ENCODE measurements at places on chromosomes 7 and 10.

DNA sequence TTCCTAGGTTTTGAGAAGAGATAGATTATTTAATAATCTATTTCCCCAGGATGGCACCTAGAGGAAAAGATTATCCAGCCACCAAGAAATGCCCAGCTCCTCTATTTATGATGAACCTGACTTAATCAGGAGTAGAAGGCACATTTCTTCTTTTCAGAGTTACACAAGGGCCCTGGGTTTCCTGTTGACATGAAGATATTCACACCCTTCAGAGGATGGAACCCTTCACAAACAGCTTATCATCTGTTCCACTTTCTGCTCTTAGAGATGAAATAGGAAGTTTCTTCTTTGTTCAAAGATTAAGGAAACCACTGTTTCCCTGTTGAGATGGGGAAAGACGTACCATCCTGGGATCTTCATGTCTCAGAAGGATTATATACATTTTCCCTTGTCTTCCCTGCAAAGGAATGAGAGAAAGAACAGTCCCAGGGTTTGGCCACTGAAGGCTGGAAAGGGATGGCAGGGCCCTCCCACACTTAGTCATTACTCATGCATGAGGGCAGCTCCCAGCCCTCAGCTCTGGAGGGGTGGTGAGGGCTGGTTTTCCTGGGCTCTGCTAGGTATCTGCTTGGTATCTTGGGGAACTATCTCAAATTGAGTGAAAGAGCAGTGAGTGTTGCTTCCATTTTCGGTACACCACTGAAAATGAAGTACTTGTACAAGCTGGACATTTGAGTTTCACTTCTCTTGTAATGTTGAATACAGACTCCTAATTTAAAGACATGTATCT lies 64.0 kb downstream of the MTPAP start:
- no peak for DNase-seq

DNA sequence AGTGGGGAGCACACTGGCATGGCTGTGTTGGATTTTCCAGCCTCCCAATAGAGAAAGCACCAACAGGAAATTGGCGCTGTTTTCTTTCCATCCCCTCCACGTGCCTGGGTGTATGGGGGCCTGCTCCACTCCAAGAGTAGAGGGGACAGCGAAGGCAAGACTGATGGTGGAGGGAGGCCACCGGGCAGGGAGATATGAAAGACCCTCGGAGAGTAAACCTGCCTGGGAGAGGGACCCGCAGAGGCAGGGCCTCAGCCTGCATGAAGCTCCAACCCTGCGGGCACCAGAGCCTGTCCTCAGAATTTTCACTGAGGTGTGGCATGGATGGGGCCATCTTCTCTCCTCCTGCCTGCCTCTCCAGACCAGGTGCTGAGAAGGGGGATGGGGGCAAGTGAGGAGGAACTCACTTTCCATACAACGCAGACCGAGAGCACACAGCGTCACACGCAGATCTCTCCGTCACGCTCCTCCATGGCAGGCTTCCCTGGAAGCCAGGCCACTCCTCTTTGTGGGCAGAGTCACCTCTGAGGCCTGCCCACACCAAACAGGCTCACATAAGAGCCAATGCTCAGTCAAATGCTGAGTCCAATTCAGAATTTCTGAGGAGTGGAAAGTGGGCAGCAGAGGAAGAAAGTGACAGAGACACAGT lies 18.8 kb downstream of the ANXA11 start:
- DNase-seq, result no peak

- DNase-seq, result peak; percentile 15
Observed at GRCh38 chr7:6446838-6447580, 745 bp downstream of the DAGLB start.

- no peak for DNase-seq
Observed at GRCh38 chr10:31345886-31346285, 26.9 kb downstream of the ZEB1 start.

DNA sequence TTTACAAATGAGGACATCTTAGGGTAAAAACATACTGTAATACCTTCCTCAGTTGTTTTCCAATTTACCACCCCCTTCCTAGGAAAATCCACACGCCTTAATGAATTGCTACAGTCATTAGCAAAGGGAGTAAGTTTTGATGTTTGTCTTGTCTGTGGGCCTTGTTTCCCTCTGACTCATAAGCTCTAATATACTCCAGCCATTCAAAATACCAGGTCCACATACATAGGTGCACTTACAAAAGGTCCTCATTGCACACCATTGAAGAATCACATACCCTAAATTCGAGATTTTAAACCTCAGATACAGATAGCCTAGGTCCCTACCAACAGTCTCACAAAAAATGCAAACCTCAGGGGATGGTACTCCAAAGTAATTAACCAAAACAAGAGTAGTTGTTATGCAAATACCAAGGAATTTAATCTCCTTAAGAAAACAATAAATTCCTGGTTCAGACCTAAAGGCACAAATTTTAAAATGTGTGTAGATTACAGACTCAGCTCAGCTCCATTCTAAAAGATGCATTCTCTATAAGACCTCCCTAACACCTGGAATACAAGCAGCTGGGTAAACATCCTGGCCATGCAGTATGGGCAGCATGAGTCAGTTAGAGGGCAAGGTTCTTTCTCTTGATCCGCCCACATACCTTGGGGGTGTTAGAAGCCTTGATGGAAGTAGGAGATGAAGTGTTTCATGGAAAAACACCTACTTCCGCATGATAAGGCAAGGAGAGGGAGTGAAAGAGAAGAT lies 3.0 kb upstream of the LIPK start:
- no peak for DNase-seq

GRCh38 chr10:32379318-32379949 lies 32.5 kb upstream of the EPC1 start:
- no peak for DNase-seq

DNA sequence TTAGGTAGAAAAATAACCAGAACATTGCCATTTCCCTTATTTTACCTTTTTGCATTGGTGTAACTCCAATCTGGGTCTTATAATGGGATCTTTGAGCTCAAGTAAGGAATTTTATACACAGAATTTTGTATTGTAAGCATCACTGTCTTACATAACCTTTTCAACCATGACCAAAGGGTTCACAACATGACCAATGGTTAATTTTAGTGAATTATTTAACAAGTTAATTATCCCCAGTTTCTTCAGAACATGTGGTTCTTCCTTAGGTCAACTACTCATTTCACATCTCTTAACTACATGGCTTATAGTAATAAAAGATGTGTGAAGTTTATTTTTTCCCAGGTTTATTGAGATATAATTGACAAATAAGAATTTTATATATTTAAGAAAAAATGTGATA lies 74.2 kb upstream of the RHOBTB1 start:
- no peak for DNase-seq

DNA sequence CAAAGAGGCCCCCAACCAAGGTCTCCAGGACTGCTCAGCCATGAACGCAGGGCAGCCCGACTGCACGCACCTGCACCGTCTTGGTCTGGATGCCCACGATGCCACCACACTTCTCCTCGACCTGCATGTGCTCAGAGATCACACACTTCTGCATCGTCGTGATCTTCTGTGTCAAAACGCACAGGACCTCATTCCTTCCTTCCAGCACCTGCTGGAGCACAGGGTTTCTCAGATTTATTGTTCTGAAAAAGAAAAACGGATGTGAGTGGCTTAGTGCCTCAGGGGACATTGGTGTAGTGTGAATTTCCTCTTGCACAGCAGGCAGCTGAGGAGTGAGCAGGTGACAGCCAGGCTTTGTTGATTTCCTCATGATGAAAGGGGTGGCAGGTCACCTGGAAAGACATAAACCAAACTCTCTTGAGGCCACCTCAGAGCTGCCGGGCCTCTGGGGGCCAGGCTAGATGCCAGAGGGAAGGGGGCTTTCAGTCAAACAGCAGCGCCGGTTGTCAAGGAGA lies 38.2 kb downstream of the GSDME start:
- no peak for DNase-seq

DNA sequence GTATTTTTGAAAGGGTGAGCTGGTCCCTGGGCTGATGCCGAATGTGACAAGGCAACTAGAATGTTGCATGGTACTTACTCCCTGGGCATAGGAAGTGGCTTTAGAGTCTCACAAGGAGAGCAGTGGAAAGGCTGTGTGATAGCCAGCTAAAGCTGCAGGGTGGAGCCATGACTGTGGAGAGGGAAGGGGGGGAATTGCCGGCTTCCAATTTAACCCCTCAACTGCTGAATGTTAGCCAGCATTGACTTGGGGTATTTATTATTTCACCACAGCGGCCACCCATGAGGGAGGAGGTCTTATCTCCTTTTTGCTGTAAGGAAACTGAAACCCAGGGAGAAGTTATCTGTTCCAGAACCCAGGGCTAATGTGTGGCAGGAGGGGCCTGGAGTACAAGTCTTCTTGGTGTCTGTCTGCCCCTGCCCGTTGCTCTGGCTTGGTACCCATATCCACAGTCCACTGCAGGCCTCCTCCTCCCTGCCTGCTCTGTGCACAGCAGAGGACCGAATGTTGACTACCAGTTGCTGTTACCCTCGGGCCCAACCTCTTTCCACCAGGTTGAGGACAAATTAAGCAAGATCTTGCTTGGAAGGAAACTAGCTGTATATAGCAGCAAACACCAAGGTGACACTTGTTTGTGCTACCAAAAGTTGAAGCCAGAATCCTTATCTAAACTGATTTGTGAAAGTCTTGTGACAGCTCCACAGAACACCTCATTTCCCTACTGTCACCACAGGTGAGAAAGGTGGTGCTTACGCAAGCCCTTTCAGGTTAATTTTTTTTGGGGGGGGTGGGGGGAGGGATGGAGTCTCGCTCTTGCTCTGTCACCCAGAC lies 37.6 kb downstream of the WBP1L start:
- DNase-seq, result no peak

GRCh38 chr7:159093351-159093971 lies 51.2 kb downstream of the VIPR2 start:
- no peak for DNase-seq

- no peak for DNase-seq
Observed at GRCh38 chr7:115208710-115209560, 287.0 kb downstream of the MDFIC start.

GRCh38 chr7:75993689-75994387 lies 557 bp downstream of the TMEM120A start:
- no peak for DNase-seq

DNA sequence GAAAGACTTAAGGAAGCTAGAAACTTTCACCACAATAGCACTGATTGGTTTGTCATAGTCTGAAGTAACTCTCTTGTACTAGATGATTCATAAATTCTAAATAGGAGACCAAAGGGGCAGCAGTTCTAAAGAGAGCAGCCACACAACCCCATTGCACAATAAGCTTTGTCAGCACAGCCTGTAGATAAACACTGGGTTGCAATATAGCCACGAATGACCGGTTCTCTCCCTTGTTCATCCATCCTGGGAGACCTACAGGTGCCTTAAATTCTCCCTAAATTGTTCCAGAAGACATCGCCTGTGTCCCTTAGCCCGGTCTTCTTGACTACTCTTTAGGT lies 167.0 kb downstream of the SNX13 start:
- no peak for DNase-seq

- DNase-seq, result no peak
Observed at GRCh38 chr7:1758028-1758858, 88.2 kb downstream of the ELFN1 start.

DNA sequence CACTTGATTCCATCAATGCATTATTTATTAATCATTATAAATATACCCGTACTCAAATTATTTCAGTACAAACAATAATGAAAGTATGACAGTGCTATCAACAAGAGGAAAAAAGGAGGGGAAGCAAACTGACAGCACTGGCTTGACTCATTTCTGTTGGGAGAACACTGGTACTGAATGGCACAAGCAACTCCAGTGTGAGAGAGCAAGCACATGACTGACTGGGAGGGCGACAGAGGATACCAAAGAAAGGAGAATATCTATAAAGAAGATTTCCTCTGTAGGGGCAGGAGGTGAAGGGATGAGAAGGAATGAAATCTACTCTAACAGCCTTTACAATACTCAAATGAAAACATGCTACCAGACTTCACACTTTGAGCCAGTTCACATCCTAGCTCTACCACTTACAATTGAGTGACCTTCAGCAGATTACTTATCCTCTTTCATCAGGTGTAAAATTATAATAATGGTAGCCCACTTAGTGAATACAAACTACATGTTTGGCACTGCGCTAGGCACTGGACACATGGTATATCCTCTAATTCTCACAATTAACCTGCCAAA lies 1.5 kb downstream of the USP54 start:
- no peak for DNase-seq

DNA sequence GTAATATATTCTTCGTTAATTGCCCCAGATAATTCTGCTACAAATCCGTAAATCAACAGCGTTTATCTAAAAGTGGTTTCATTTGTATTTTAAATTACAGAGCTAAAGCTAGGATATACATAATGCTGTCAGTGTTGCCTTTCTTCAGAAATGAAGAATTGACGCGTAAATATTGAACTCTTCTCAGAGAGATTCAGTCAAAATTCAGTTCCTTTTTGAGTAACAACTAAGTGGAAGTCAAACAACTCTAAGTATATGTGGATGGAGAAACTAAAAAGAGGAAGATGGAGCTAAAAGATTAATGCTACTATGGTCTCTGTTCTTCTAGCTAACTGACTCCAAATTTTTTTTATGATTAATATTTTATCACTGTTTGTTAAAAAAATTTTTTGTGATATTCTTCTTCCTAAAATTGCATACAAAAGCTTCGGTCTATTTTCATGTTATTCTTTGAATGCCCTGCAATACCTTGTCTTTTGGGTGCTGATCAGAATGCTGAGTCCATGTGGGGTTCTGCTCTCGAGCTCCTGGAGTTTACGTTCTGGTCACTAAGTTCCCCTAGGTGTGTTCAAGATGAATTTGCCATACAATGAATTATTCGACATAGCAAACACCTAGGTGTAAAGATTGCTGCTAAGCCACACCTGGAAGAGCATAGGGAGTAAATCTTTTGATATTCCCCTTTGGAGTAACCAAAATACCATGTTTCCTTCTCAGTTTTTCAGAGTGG lies 20.7 kb downstream of the MDFIC start:
- no peak for DNase-seq

GRCh38 chr10:14543904-14544210 lies 213.1 kb upstream of the FRMD4A start:
- no peak for DNase-seq

- DNase-seq, result no peak
Observed at GRCh38 chr10:110436554-110437350, 61.0 kb upstream of the DUSP5 start.

- no peak for DNase-seq
Observed at GRCh38 chr7:63521-64021, 128.8 kb upstream of the FAM20C start.
